Vagina (tissue), 2 donors: ENCODE measurements at places on chromosomes 4 and X. TPM values are rescaled to one million over a fixed set of nuclear protein-coding genes. Genes with fewer than 3 reads are reported as not detected.

- H3K4me1 ChIP-seq = peaks cover 2% of the 10 kb centered on the region
- no peaks in the 10 kb centered on the region for H3K27me3 ChIP-seq
- no peak overlapping the region for H3K4me3 ChIP-seq
- no peaks in the 10 kb centered on the region for H3K36me3 ChIP-seq
- no peak for DNase-seq
- no peak overlapping the region for H3K27ac ChIP-seq
These were observed 45.9 kb downstream of the FGFRL1 start for GRCh38 chr4:1057403-1057745.

THOC2 gene
- 86.7 TPM for total RNA-seq

DNA sequence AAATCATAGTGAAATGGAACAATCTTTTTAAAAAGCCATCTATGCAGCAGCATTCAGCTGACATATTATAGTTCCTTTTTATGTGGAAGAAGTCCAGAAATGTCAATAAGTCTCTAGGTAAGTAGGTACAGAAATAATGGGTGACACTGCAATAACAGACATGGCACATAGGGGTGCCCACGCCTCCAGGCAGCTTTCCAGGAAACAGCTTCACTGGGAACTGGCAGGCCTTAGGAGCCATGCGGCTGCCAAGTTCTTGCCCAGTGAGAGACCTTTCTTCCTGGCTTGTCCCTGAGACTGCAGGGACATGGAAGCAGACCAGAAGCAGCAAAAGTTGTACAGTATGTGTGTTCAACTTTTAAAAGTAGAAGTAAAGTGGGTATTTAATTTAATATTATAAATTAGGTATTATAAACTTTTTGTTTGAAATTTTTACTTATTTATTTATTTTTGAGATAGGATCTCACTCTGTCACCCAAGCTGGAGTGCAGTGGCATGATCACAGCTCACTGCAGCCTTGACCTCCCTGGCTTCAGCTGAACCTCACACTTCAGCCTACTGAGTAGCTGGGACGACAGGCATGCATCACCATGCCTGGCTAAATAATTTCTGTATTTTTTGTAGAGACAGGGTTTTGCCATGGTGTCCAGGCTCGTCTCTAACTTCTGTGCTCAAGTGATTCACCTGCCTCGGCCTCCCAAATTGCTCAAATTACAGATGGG, 12.1 kb upstream of the ETNPPL start:
- no peak overlapping the region for H3K27ac ChIP-seq
- no peaks in the 10 kb centered on the region for H3K36me3 ChIP-seq
- H3K27me3 ChIP-seq = no peaks in the 10 kb centered on the region
- no peaks in the 10 kb centered on the region for H3K4me1 ChIP-seq
- H3K4me3 ChIP-seq = no peak overlapping the region

DNA sequence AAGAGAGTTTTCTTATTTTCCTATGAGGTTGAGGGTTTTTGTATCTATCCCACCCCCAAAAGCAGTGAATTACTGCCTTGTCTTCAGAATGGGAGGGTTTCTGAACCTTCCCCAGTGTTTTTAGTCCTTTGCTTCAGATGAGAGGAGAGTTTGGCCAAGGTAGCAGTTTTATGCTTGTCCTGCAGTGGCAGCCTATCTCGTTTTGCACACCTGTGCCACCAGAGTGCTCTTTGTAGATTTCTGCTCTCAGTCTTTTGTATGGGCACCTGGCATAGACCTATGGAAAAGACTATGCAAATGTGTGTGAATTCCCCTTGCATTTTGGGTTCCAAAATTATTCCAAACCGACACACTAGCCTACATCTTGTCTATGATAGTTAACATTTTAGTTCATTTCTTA, 5.8 kb downstream of the TBC1D19 start:
- H3K36me3 ChIP-seq = no peaks in the 10 kb centered on the region
- no peaks in the 10 kb centered on the region for H3K27me3 ChIP-seq

- peak overlapping the region; percentile 34 for H3K4me3 ChIP-seq
- no peaks in the 10 kb centered on the region for H3K36me3 ChIP-seq
- H3K27ac ChIP-seq = no peak overlapping the region
- no peaks in the 10 kb centered on the region for H3K4me1 ChIP-seq
These were observed 51.0 kb upstream of the ENPP6 start for GRCh38 chr4:184268584-184269160.

GRCh38 chr4:69838977-69839376, 21.0 kb downstream of the SULT1E1 start:
- no peak for DNase-seq
- no peak overlapping the region for H3K27ac ChIP-seq
- no peaks in the 10 kb centered on the region for H3K36me3 ChIP-seq
- H3K27me3 ChIP-seq = no peaks in the 10 kb centered on the region
- H3K4me1 ChIP-seq = peaks cover 2% of the 10 kb centered on the region
- H3K4me3 ChIP-seq = no peak overlapping the region

TCEAL9 gene
- total RNA-seq = 52.8 TPM

DNA sequence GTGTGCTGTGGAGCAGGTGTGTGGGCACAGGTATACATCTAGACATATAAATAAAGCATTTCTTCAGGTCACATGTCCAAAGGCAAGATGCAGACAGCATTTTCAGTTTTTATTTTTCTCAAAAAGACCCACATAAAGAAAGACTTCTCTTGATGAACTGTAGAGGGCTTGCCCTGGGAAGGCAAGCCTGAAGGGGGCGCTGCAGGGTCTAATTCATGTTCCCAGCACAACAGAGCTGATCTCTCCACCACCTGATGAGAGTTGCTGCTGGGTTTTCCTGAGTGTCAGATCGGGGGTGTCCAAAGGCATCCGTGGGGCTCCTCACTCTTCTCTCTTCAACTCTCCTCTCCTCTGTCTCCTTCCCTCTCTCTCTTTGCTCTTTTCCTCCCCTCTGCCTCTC, 26.6 kb downstream of the ADRA2C start:
- H3K4me1 ChIP-seq = no peaks in the 10 kb centered on the region
- no peaks in the 10 kb centered on the region for H3K36me3 ChIP-seq
- no peak overlapping the region for H3K27ac ChIP-seq
- H3K4me3 ChIP-seq = no peak overlapping the region

HAND2 gene
- total RNA-seq = 26.0 TPM

UGT2B15 gene
- not detected for total RNA-seq

MGAT4D gene
- total RNA-seq = not detected

SMIM31 gene
- total RNA-seq = not detected

PDGFC gene
- 19.4 TPM for total RNA-seq

GRCh38 chrX:17642891-17643290, 94.4 kb upstream of the SCML1 start:
- no peak overlapping the region for H3K4me3 ChIP-seq
- DNase-seq = no peak
- H3K36me3 ChIP-seq = no peaks in the 10 kb centered on the region
- no peaks in the 10 kb centered on the region for H3K27me3 ChIP-seq
- no peaks in the 10 kb centered on the region for H3K4me1 ChIP-seq
- H3K27ac ChIP-seq = no peak overlapping the region

PAGE5 gene
- total RNA-seq = not detected

GRCh38 chr4:28654618-28655017, 1794.0 kb downstream of the STIM2 start:
- H3K4me3 ChIP-seq = no peak overlapping the region
- H3K36me3 ChIP-seq = no peaks in the 10 kb centered on the region
- no peaks in the 10 kb centered on the region for H3K27me3 ChIP-seq
- H3K4me1 ChIP-seq = no peaks in the 10 kb centered on the region
- DNase-seq = no peak
- H3K27ac ChIP-seq = no peak overlapping the region

ANXA10 gene
- total RNA-seq = not detected

GRCh38 chrX:42119076-42119475, 195.7 kb upstream of the CASK start:
- no peaks in the 10 kb centered on the region for H3K4me1 ChIP-seq
- H3K36me3 ChIP-seq = no peaks in the 10 kb centered on the region
- H3K4me3 ChIP-seq = no peak overlapping the region

MGARP gene
- total RNA-seq = 2.2 TPM

DNA sequence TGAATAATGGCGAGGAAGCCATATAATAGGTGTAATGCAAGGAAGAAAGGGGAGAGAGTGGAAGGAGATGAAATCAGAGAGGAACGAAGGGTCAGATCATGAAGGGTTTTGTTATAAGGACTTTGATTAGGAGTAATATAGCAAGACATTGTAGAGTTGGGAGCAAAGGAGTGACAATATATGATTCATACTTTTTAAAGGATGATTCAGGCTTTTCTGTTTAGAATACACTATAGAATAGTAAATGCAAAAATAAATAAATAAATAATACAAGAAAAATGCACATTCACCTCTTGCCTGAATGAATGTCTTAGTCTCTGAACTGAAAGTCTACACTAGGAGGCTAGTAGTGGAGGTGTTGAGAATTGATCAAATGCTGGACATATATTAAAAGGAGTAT, 1524.4 kb upstream of the AGA start:
- no peaks in the 10 kb centered on the region for H3K27me3 ChIP-seq
- DNase-seq = no peak
- no peak overlapping the region for H3K4me3 ChIP-seq
- H3K36me3 ChIP-seq = no peaks in the 10 kb centered on the region
